Kidney glomerular epithelial cell (primary cell): ENCODE measurements at places on chromosomes 16 and 17.

GRCh38 chr16:85309656-85310587, 197.7 kb upstream of the CIBAR2 start:
- no peak for DNase-seq

DNA sequence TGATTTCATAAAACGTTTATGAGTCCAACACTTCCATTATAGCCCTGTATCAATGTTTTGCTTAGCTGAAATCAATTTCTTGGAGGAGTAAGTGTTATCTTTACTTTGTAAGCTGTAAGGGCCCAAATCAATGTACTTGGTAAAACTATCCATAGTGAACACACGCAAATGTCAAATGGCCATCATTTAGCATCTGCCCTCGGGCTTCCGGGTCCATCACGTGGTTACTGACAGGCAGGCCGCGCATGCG, 687 bp upstream of the NARF start:
- DNase-seq, result no peak

DNA sequence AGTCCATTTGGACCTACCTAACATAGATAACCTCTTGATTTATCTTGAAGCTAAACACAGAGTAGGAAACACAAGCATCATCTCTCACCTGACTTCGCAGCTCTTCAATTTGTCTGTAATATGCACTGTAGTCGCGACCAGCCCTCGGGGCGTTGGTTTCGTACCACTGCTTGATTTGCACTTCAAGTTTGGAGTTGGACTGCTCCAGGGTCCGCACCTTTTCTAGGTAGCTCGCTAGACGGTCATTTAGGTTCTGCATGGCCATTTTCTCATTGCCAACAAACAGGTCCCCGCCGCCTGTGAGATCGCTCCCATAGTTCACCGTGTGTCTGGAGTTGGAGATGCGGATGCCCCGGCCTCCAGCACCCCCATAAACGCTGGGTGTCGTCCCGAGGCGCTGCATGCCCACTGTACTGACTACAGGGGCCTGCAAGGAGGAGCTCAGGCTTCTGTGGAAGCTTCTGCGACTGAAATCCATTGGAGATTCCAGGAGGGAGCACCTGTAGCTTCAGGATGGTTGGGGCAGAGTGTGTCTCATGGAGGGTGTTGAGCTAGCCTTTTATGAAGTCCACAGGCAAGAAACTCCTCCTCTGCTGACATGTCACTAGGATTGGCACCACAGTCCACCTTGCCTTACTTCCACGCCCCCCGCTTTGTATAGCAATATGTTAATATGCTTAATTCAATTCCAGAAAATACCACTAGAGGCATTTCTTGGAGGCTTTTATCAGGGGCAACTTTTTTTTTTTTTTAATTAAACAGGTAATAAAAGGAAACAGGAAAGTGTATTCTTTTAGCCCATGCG, at the start of gene KRT20:
KRT20 (minus strand) TSS at position 535 of the 805 bp plus-strand sequence; CDS start at position 478, 57 bp downstream.
- no peak for DNase-seq

GRCh38 chr17:82019690-82020571, 2.7 kb downstream of the CENPX start:
- peak; percentile 14 for DNase-seq

DNA sequence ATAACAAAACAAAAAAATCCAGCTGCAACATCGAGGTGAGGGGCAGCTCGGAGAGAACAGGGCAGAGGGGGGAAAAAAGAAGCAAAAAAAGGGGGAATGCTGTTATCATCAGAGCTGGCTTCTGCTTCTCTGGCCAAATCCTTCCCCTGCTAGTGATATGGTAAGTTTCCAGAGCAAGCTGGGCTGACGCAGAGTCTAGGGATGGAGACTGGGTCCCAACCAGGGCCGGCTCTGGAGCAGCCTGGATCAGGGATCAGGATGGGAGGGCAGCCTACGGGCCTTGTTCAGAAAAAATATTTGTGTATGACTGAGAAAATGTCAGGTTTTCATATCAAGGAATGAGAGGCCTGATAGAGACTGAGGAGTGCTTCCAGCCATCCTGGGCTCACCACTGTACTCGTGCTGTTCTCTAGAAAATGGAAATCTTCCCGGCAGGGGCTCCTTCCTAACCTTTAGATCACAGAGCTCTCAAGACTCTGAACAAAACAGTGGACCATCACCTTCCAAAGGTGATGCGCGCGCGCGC, 726 bp upstream of the C1QTNF1 start:
- no peak for DNase-seq

DNA sequence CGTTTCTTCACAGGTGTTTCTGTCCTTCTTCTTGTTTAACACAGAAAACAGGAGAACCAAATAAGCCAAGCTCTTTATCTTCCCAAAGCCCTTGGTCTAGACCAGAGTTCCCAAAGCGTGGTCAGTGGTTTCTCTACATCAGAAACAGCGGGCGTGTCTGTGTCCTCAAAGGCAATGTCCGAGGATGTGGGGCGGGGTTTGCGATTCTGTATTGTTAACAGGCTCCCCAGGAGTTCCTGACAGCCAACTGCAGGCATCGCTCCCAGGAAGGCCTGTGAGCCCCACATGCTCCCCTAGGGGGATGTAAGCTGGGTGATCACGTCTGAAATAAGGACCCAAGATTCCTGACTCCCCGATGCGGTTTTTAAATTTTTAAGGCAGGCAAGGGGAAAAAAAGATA, 28.4 kb upstream of the SLC25A19 start:
- DNase-seq, result no peak
